ENCODE measurements at places on chromosomes 4 and X. TPM values are rescaled to one million over a fixed set of nuclear protein-coding genes. Genes with fewer than 3 reads are reported as not detected.

The RAPGEF2 gene
- total RNA-seq, result 24.4 TPM

The RTL5 gene
- 3.9 TPM for total RNA-seq

The PTCHD1 gene
- total RNA-seq, result 0.06 TPM

The KDR gene
- total RNA-seq, result 6.9 TPM

The CCSER1 gene
- total RNA-seq, result not detected

The PROM1 gene
- not detected for total RNA-seq

The CSTF2 gene
- 9.9 TPM for total RNA-seq

The PHOX2B gene
- not detected for total RNA-seq

The SSX4 gene
- not detected for total RNA-seq

The TCEANC gene
- 1.9 TPM for total RNA-seq

The NAA11 gene
- total RNA-seq, result not detected

The ADGRG4 gene
- not detected for total RNA-seq

The SHISA3 gene
- total RNA-seq, result 71.1 TPM

The MAGEA3 gene
- not detected for total RNA-seq

The MCF2 gene
- not detected for total RNA-seq

The SMPX gene
- total RNA-seq, result not detected

The C4orf36 gene
- not detected for total RNA-seq

The CENPVL1 gene
- not detected for total RNA-seq

The GPR78 gene
- 0.64 TPM for total RNA-seq

The MSX1 gene
- 2.1 TPM for total RNA-seq

The SHROOM3 gene
- total RNA-seq, result 1.6 TPM

The MAGEA1 gene
- total RNA-seq, result not detected

The SFRP2 gene
- not detected for total RNA-seq

The SOWAHD gene
- 0.20 TPM for total RNA-seq

The DRD5 gene
- total RNA-seq, result not detected

The TENM3 gene
- 1.0 TPM for total RNA-seq

The SORCS2 gene
- 3.0 TPM for total RNA-seq

The L1CAM gene
- total RNA-seq, result not detected
